ENCODE measurements at places on chromosomes 3 and 15.

GRCh38 chr3:134615743-134616142 is 35.1 kb downstream of the KY start:
- no peak for DNase-seq

DNA sequence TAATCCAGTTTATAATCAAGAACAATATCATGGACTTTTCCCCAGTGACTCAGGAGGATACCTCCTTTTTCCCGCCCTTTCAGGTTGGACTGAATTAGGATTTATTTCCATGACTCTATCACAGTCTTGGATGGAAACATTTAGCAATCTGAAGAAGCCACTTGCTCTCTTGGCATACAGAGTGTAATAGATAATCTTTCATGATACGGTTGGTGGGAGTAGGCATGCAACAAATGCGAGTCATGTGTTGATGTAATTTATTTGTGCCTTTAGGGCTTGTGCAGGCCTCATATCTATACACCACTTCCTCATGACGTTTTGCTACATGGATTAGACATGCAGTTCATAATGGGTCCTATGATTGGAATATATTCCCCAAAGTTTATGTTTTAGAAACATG is 54.2 kb upstream of the MCTP2 start:
- no peak for DNase-seq

- peak; percentile 64 for DNase-seq
Observed at GRCh38 chr3:101936419-101937356, 87.4 kb downstream of the NFKBIZ start.

DNA sequence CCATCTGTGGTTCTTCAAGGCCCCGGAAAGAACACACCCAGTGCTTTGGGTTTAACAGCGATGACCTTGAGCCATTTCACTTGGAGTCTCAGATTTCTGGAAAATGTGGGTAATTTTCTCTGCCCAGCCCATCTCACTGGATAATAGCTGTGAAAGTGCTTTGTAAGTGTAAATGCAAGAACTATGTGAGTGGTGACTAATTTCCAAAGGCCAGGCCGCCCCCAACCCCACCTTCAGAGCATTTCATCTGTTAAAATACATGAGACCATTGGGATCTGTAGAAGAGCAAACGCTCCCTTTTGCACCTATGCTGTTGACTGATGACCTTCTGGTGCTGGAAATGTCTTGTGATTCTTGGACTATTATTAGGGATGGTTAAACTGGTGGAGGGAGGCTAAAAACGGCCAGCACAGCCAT is 196.8 kb upstream of the LPP start:
- no peak for DNase-seq

DNA sequence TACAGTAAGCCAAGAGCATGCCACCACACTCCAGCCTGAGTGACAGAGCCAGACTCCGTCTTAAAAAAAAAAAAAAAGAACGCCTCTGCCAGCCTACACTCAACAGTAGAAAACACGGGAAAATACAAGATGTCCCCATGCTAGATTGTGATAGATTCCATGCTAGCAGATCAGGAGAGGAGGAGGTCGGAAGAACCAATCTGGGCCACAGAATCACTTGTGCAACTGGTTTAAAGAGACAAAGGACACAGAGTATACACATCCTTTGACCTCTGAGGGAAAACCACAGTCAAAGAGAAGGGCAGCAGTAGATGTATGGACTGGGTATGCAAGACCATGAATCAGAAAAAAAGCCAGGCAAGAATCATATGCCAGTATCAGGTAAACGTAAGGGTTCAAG is 15.9 kb downstream of the TBL1XR1 start:
- no peak for DNase-seq

DNA sequence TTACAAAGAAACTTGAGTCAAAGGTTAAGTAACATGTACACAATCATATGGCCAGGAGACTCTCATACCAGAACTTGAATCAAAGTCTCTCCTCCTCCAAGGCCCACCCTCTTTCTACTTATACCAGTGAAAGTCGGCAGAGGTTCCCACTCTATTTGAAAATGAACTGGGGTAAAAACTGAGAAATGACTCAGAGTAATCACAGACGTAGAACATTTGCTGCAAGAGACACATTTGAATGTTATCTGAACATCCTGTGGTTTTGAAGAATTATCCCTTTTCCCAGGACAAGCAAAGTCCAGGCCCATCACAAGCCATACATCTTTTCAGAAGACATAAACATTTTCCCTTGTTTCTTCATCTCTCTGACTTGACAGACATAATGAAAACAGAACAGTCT is 55.8 kb downstream of the SHOX2 start:
- DNase-seq, result no peak

All from GM04504 (cell line).